Right lung (tissue), 10 donors: ENCODE measurements at places on chromosomes 3 and 15.

- no peak for DNase-seq
Measured at GRCh38 chr15:89458440-89458839, 37.9 kb downstream of the RHCG start.

- DNase-seq, result no peak
Measured at GRCh38 chr3:73294537-73294936, 233.1 kb downstream of the EBLN2 start.

DNA sequence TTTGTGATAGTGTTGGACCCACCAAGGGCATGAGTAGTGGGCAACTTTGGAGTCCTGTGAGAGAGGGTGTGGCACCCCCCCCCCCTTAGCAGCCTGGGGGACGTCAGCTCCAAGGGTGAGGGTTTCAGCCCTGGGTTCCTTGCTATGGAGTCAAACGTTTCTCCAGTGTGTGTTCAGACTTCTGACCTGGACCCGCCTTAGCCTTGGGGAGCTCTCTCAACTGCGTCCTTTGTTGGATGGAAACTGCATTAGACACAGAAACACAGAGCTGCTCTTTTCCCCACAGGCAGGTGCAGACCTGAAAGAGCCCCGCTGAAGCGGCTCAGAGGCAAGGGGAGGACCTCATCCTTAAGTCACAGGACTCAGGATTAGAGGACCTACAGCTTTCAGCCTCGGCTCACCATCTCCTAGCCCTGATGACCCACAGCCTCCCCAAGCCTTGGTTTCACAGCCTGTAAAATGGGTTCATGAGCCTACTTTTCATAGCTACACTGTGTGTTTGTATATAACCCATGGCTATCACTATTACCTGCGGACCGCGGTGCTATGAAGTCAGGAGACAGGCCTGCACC, 19.9 kb downstream of the ZNF710 start:
- DNase-seq, result no peak

DNA sequence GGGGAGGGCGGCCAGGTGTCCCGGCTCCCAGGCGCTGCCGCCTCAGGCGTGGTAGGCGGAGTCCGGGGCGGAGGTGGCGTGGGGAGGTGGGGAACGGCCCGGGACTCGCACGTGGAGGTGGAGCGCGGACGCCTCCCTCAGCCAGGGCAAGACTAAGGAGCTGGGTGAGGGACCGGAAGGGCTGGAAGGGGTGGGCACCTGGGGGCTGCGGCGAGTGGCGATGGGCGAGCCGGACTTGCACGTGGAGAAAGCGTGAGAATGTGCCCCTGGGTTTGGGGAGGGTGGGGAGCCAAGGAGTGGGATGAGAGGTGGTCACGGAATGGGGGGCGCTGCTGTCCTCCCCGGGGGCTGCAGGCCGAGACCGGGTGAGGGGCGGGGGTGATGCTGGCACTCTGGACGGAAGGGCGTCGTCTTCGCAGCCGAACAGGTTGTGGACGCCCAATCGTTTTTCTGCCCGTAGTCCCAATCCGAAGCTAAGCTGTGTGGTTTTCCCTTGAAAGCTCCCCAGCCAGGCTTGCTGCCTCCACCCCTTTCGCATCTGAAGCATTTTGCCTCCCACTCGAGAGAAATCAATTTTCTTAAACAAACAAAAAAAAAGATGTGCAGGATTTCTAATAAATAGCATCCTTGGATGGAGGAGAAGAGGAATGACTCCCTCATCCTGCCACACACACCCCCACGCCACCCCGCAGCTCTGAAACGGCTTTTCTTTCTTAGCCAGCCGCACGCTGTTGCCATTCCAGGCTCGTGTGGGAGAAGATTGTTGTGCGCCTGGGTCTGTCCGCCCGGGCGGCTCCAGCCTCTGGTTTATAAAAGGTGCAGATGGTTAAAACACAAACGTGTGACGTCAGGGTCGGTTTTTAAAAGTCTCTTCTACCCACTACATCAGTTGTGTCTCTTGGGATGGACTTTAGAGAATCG, 62.5 kb upstream of the ANKRD28 start:
- peak; percentile 38 for DNase-seq

DNA sequence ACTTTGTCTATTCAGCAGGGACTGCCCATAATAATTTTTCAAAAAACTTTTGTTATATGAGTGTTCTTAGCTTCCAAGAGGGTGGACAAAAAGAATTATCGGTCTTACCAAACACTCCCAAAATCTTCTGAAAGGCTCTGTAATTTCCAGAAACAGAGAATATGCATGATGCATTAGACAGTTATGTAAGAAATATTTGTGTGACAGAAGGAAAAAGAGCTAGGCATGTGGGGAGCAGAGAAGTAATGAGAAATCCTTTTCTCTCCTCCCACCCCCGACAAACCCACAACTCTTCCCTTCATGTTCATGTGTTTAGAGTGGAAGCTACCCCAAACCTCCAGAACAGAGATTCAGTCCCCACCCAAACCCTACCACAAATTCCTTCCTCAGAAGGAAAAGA, 86.8 kb downstream of the MYO5A start:
- no peak for DNase-seq

DNA sequence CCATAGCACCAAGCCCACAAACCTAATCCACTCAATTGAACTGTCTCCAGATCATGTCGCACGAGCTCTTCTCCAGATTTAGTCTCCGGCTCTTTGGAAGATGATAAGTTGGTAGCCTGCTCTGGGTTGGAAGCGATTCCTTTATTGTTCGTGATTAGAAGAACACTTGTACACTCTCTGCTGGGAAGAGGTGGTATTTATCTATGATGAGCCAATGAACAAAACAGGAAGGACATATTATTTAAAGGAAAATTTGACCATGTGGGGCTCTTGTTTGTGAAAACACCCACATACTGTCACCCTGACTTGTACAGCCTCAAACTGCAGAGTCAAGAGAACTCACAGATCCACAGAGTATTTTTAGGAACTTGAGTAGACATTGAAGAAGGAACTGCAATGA, 54.4 kb downstream of the MYZAP start:
- no peak for DNase-seq

DNA sequence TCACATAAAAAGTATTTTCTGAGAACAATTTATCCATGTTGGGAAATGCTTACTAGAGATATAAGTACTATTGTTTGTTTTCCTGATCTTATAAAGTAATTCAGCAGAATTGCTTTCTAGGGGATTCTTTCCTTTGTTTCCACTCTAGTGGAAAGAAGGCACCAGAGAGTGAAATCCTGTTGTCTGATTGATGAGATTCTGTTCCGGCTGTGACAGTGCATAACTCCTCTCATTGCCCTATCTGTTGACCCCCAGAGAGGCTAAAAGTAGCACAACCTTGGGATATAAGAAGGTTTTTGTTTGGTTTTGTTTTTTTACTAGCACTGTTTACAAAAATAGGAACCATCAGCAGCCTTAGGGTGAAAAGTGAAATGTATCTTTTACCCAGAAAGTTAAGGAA, 114.1 kb downstream of the ALCAM start:
- no peak for DNase-seq

GRCh38 chr3:72652395-72652794, 195.8 kb downstream of the SHQ1 start:
- DNase-seq, result no peak

GRCh38 chr3:28586325-28586724, 237.7 kb upstream of the AZI2 start:
- DNase-seq, result no peak

- DNase-seq, result no peak
Measured at GRCh38 chr3:192818126-192818525, 90.8 kb upstream of the FGF12 start.

- no peak for DNase-seq
Measured at GRCh38 chr3:56889131-56889530, 87.4 kb upstream of the ARHGEF3 start.

- no peak for DNase-seq
Measured at GRCh38 chr3:55454611-55455010, 32.5 kb downstream of the WNT5A start.

GRCh38 chr15:45646220-45646619, 11.4 kb downstream of the SQOR start:
- no peak for DNase-seq

- peak; percentile 78 for DNase-seq
Measured at GRCh38 chr3:49017971-49018706, at the start of gene DALRD3. Gene DALRD3, minus strand, starts transcription at chr3:49018580. Its CDS starts 16 bp downstream, at chr3:49018564.

GRCh38 chr15:33126559-33127290, 67.8 kb downstream of the FMN1 start:
- DNase-seq, result peak; percentile 84

GRCh38 chr3:163776743-163777142, 1301.6 kb downstream of the SI start:
- no peak for DNase-seq

GRCh38 chr3:115999001-115999585, 375.8 kb downstream of the GAP43 start:
- no peak for DNase-seq

DNA sequence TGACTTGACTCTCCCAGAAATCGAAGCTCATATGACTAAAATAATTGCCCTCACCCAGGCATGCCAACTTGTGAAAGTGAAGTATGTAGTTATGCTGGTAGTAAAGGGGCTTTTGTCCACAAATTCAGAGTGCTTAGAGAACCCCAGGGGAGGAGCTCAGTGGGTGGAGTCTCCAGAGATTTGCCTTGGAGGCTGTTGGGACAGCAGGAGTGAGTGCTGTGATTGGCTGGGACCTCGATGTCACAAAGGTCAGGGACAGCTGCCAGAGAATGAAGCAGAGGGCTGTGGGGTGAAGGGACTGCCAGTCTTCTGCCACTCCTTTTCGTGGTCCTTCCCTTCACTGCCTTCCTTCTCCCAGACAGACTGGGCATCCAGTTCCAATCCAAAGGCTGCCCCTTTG, 49.8 kb downstream of the ZNF445 start:
- no peak for DNase-seq

DNA sequence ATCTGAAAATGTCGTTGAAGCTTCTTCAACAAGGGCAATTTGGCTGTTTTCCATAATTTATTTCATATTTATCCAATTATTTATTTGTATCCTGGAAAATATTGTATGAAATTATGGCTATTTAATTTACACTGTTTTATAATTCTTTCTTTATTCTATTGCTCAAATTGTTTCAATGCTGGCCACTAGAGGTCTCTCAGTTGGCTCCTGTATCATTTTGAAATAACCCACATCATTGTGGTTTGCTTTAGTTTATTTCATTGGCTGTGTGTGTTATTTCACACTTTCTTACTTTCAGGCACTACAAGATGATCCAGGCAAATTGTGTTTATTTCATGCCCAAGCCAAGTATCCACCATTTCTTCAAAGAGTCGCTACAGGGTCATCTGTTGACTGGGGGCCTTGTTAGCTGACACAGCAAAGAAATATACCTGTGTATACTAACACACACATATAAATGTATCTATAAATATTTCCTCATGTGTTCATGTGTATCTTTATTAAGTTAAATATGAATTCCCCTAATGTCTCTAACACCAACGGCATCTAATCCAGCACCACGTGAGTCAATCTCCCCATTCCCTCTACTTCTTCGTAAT, 86.2 kb downstream of the NPAP1 start:
- DNase-seq, result peak; percentile 5

GRCh38 chr15:94526071-94526689, 294.8 kb downstream of the MCTP2 start:
- DNase-seq, result no peak
